ENCODE measurements at places on chromosomes 7 and 10. TPM values are rescaled to one million over a fixed set of nuclear protein-coding genes. Genes with fewer than 3 reads are reported as not detected.

Gene VWA2
- total RNA-seq, result 0.13 TPM

GRCh38 chr7:44291066-44291732 lies 34.2 kb downstream of the CAMK2B start:
- DNase-seq, result peak; percentile 88

GRCh38 chr7:70694434-70694970 lies 437.4 kb upstream of the GALNT17 start:
- DNase-seq, result peak; percentile 42

Gene ARHGEF35
- 1.8 TPM for total RNA-seq

DNA sequence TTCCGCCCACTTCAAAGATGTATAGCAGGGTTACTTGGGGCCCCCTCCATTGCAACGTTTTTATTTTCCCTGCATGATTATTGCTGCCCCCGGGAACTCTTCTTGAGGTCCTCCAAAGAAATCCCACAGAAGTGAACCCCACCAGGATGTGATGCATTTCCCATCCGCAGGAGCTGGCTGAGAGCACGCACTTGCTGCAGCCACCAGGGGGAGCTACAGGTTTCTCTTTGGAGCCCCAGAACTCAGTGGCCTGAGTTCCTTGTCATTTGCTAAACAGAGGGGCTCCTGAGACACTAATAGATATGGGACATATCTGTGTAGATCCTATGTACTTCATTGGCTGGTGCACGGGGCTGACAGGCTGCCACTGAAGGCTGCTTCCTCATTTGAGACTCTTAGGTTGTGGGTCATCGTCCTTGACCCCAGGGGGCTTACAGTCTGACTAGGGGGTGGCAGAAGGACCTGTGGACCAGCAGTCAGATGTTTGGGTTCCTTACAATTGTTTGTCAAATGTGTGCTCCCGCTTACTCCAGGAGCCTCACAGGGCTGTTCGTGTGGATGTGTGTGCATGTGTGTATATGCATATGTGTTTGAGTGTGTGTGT lies 52.3 kb upstream of the ENO4 start:
- peak; percentile 78 for DNase-seq

Gene SUGCT
- 4.1 TPM for total RNA-seq

- no peak for DNase-seq
Observed at GRCh38 chr10:124068929-124069328, 24.5 kb downstream of the CHST15 start.

GRCh38 chr7:71800321-71800720 lies 611.8 kb downstream of the CALN1 start:
- DNase-seq, result no peak

- DNase-seq, result no peak
Observed at GRCh38 chr7:74215921-74216320, 6.1 kb downstream of the LAT2 start.

DNA sequence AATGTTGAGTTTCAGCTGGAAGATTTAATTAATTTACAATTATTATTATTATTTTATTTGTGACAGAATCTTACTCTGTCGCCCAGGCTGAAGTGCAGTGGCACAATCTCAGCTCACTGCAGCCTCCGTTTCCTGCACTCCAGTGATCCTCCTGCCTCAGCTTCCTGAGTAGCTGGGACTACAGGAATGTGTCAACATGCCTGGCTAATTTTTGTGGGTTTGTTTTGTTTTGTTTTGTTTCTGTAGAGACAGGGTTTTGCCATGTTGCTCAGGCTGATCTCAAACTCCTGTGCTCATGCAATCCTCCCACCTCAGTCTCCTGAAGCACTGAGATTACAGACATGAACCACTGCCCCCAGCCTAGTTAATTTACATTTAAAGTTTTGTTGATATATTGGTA lies 93.8 kb upstream of the MEOX2 start:
- no peak for DNase-seq

DNA sequence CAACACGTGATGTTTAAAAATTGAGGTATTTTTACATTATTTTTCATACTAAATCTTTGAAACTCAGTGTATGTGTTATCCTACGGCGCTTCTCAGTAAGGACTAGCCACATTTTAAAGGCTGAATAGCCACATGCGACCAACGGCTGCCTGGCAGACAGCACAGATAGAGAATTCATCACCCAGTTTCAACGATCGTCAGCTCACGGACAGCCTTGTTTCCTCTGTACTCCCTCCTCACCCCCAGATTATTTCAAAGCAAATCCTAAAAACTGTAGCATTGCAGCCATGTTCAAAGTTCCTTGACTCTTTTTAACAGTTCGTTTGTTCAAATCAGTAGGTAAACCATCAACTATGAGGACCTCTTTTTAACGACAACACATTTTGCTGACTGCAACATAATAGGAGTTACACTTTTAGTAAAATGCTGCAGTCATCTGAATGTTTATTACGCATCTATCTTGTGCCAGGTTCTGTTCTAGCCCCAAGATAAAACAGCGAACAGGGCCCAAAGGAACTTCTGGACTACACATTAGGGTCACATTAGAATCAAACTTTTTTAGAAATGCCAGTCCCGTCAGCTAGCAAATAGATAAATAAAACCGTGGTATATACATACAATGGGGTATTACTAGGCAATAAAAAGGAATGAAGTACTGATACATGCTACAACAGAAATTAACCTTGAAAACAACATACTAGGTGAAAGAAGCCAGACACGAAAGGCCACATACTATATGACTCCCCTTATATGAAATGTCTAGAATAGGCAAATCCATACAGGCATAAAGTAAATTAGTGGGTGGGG lies 5.7 kb downstream of the OSBPL3 start:
- DNase-seq, result no peak

Gene TRIM74
- 0.41 TPM for total RNA-seq

Gene SPDYE5
- total RNA-seq, result not detected
